Ascending aorta (tissue), 2 donors: ENCODE measurements at places on chromosomes 6 and 20.

DNA sequence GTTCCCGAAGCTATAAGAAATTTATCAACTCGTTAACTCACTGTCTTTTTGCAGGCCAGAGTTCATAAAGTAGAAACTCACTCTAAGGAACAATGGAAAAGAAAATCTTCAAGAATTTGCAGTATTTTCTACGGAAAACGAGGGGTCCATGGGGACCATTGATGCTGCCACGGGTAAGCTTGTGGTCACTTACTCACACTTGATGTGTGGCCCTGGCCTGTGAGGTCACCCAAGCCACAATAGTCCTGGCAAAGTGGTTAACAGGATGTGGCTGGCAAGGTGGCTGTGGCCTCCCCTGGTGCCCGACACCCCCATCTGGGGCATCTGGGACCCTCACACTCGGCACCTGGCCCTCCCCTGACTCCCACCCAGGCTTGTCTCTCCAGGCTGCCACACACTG, 123.4 kb downstream of the C6orf118 start:
- H3K27ac ChIP-seq, result no peak overlapping the region
- no peaks in the 10 kb centered on the region for H3K27me3 ChIP-seq

DNA sequence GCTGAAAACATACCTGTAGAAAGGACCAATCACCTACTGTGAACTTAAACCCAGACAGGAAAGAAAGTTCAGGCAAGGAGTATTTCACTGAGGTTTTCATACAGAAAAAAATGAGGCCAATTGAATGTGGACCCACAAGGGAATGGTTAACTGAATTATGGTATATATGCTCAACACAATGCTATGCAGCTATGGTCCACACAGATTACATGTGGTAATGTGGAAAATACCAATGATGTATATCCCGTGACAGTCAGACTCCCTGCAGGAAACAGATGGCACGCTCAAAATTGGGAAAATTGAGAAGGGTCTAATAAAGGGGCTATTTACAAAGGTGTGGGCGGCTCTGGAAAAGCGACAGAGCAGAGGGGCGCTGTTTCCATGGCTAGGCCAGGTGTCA, 47.1 kb upstream of the PIM1 start:
- no peak for DNase-seq
- H3K27ac ChIP-seq, result no peak overlapping the region

DNA sequence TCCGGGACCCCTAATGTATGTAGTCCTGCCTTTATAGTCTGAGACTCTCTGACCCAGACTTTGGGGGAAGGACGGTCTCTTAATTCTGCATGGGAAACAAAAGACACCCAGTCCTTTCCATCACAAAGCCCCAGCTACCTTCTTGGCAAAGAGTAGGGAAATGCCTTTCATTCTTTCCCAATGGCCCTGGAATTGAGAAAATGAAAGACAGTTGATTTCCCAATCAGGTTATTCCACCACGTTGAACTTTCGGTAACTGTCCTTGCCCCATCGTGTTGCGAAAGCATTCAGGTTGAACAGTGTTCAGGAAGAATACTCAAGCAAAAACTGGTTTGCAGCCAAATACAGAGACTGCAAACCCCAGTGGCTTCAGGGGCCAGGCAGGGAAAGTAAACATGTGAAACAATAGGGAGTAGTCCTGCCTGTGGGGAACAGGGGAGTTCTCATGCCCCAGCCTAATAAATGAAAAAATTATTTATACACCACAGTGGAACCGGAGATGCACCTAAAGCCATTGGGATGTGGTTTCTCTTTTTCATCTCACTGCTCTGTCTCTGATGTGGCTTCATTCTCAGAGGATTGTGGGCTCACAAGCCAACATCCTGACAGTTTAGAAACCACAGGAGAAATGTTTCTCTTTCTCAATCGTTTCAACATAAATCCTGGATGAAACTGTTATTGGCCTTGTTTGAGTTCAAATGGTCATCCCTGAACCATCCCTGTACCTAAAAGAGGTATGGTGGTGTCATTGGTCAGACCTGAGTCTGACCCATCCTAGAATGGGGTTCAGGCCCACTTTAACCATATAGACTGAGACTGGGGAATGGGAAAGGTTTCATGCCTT, 44.2 kb upstream of the SLC9A8 start:
- no peaks in the 10 kb centered on the region for H3K27me3 ChIP-seq
- H3K36me3 ChIP-seq, result no peaks in the 10 kb centered on the region
- no peak overlapping the region for H3K4me3 ChIP-seq
- H3K4me1 ChIP-seq, result no peaks in the 10 kb centered on the region
- H3K27ac ChIP-seq, result peak overlapping the region; percentile 21

DNA sequence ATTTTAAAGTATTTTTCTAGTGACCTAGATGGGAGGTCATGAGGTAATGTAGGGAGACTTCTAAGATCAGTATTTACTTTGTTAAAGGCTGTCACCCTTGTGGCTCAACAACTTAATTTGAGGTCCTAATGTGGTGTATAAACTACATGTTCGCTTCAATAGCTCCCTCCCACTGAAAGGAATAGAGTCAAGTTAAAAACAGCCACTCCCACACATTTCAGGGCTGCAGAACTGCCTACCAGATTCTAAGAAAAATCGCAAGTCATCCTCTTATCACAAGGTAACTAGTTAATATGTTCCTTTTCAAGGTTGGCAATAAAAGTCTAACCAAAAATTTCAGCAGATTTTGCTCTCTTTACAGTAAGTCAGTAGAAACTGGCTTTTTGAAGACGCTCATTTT, 15.1 kb downstream of the GSTA1 start:
- H3K36me3 ChIP-seq, result no peaks in the 10 kb centered on the region
- H3K4me3 ChIP-seq, result no peak overlapping the region
- no peak for DNase-seq
- no peaks in the 10 kb centered on the region for H3K27me3 ChIP-seq
- no peak overlapping the region for H3K27ac ChIP-seq
- no peaks in the 10 kb centered on the region for H3K4me1 ChIP-seq

DNA sequence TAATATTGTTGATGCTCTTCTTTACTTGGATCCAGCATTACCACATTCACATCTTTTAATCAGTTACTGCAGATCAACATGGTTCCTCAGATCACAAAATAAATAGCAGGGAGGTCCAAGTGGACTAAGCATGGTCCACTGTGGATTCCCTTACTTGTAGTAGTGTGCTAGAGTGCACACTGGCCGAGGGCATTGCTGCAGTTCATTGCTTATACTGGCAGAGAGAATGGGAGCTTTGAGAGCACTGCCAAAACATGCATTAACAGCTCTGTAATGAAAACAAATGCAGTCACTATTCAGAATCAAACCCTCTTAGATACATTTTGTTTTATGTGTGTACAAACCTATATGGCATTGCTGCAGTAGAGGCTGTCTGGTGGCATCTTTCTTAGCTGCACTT, 471.5 kb downstream of the CD109 start:
- no peak overlapping the region for H3K4me3 ChIP-seq
- H3K4me1 ChIP-seq, result no peaks in the 10 kb centered on the region
- no peak overlapping the region for H3K27ac ChIP-seq
- no peaks in the 10 kb centered on the region for H3K36me3 ChIP-seq

GRCh38 chr6:56399250-56399671, 151.9 kb upstream of the COL21A1 start:
- no peak overlapping the region for H3K27ac ChIP-seq
- no peak for DNase-seq
- H3K4me1 ChIP-seq, result no peaks in the 10 kb centered on the region
- H3K4me3 ChIP-seq, result no peak overlapping the region

- no peak overlapping the region for H3K4me3 ChIP-seq
- DNase-seq, result no peak
- no peaks in the 10 kb centered on the region for H3K27me3 ChIP-seq
- H3K4me1 ChIP-seq, result no peaks in the 10 kb centered on the region
Observed at GRCh38 chr6:151464702-151465101, 12.8 kb upstream of the RMND1 start.

DNA sequence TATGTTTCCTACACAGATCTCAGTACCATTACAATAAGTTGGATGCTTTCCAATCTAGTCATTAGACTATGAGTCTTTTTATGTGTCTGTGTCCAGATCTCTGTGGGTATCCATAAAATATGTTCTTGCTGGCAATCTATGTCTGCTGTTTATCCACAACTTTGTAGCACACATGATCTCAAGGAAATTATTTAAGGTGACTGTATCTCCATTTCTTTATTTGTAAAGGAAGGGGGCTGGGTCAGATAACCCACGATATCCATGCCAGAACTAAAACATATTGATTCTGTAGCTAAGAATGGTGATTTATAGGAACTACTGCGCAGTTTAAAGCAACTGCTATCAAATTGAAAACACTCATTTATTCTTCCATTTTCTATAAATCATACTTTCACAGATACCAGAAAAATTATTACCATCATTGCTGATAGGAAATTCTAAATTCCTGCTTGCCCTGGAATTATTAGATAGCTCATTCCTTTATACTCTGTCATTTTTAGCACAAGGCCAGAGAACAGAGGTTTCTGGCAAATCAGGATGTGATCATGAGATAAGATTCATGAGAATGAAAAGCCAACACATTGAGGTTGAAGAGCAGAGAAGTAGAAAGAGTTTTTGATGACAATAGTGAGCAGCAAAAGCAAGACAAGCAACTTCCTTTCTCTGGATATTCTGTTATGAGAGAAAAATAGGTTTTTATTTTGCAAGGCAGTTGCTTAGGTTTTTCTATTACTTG, 851.4 kb upstream of the CITED2 start:
- DNase-seq, result no peak
- H3K4me3 ChIP-seq, result no peak overlapping the region
- H3K36me3 ChIP-seq, result no peaks in the 10 kb centered on the region
- H3K27me3 ChIP-seq, result no peaks in the 10 kb centered on the region

DNA sequence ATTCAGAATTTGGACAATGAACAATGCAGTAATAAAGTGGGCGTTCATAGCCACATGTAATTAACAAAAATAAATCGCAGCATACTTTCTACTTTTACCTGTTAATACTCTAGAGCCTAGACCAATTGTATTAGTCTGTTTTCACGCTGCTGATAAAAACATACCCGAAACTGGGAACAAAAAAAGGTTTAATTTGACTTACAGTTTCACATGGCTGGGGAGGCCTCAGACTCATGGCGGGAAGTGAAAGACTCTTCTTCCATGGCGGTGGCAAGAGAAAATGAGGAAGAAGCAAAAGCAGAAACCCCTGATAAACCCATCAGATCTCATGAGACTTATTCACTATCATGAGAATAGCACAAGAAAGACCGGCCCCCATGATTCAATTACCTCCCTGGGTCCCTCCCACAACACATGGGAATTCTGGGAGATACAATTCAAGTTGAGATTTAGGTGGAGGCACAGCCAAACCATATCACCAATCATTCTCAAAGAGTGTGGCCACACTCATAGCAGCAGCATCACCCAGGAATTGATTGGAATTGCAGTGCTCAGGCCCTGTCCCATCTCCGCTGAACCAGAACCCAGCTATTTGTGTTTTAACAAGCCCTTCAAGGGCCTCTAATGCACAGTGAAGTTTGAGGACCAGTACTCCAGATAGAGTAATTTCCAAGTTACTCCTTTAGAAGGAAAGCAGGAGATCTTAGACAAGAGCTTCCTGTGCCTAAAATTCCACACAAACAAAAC, 650.0 kb downstream of the KIF16B start:
- no peak overlapping the region for H3K27ac ChIP-seq
- no peaks in the 10 kb centered on the region for H3K4me1 ChIP-seq
- no peak for DNase-seq
- no peaks in the 10 kb centered on the region for H3K27me3 ChIP-seq
- H3K4me3 ChIP-seq, result no peak overlapping the region

DNA sequence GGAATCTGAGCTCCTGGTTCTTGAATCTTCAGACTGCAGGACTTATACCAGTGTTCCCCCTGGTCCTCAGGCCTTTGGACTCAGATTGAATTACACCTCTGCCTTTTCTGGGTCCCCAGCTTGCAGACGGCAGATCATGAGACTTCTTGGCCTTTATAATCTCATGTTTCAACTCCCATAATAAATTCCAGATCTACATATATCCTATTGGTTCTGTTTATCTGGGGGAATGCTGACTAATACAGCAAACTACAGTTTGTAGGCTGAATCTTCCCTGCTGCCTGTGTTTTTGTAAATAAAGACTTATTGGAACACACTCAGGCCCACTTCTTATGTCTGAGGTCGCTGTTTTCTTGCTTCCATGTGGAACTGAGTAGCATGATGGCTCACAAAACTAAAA, 184.7 kb downstream of the HDGFL1 start:
- H3K4me3 ChIP-seq, result no peak overlapping the region
- no peaks in the 10 kb centered on the region for H3K36me3 ChIP-seq
- H3K27me3 ChIP-seq, result no peaks in the 10 kb centered on the region
- no peaks in the 10 kb centered on the region for H3K4me1 ChIP-seq
- H3K27ac ChIP-seq, result no peak overlapping the region

DNA sequence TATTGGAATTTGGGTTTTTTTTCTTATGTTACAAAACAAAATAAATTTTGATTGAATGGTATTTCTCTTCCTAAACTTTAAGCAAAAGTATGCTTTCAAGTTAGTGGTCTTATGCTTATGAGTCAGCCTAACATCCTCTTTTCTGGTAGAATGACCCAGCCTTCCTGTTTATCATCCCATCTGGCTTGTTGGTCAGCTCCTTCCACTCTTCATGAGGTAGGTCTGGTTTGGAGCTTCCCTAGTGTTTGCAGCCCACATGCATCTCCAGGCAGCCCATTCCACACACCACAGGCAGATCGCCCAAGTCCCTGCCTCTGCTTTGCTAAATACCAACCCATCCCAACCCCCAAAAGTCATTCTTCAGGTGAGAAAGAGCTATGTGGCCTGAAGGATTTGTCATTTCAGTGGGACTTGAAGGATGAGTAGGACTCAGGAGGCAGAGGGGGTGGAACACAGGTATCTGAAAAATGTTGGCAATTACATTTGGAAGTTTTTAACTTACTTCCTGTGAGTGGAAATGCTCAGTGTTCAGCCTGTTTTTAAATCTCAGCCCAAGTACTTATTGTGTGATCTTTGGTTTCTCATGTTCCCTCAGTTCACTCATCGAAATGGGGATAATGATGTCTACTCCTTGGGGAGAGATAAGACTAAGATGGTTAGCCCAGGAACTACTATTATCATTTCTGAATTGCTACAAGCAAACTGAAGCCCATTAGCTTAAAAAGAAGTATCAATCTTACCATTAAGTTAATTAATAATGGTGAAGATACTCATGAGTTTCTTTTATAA, 294.0 kb downstream of the ADGB start:
- no peaks in the 10 kb centered on the region for H3K27me3 ChIP-seq
- no peaks in the 10 kb centered on the region for H3K36me3 ChIP-seq
- no peak overlapping the region for H3K27ac ChIP-seq

DNA sequence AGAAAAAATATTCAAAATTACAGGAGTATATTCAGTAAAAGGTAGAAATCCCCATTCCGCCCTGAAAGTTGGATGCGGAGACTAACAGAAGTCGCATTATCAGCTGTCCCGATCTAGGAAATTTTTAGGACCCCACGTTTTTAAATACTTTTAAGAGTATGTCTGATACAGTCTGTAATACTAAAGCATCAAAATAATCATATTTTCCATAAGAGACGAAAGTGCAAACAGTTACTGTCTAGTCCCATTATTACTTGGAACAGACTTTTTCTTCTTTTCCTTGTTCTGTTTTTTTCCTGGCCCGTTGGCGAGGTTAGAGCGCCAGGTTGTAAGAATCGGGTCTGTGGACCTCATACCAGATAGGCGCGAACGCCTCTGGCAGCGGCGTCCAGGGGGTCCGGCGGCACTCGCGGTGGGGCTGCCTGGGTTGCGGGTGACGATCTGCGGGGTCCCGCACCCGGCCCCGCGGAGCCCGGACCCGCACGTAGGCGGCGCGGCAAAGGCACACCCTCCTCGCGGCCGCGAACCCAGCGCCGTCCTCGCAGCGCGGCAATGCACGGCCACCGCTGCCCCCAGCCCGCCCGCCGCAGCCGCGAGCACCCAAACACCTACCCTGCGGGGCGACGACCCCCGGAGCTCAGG, 460 bp downstream of the PLAGL1 start:
- peak overlapping the region; percentile 60 for H3K4me3 ChIP-seq
- no peaks in the 10 kb centered on the region for H3K4me1 ChIP-seq
- no peaks in the 10 kb centered on the region for H3K27me3 ChIP-seq

- H3K4me1 ChIP-seq, result no peaks in the 10 kb centered on the region
- no peaks in the 10 kb centered on the region for H3K36me3 ChIP-seq
- no peak overlapping the region for H3K4me3 ChIP-seq
- peaks cover 6% of the 10 kb centered on the region for H3K27me3 ChIP-seq
Observed at GRCh38 chr6:50847890-50848594, 29.4 kb downstream of the TFAP2B start.
